ENCODE measurements at places on chromosomes 7 and 10.

DNA sequence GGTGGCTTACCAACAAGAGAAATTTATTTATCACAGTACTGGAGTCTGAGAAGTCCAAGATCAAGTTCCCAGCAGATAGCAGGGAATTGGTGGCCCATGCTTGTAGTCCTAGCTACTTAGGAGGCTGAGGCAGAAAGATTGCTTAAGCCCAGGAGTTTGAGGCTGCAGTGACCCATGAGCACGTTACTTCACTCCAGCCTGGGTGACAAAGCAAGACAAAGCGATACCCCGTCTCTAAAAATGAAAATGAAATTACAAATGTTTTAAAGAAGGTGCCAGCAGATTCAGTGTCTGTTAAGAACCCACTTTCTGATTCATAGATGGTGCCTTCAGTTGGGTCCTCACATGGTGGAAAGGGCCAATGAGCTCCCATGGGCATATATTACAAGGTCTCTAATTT lies 20.6 kb upstream of the ARHGAP12 start:
- DNase-seq = no peak

- no peak for DNase-seq
Measured at GRCh38 chr10:28930514-28931495, 253.5 kb downstream of the BAMBI start.

DNA sequence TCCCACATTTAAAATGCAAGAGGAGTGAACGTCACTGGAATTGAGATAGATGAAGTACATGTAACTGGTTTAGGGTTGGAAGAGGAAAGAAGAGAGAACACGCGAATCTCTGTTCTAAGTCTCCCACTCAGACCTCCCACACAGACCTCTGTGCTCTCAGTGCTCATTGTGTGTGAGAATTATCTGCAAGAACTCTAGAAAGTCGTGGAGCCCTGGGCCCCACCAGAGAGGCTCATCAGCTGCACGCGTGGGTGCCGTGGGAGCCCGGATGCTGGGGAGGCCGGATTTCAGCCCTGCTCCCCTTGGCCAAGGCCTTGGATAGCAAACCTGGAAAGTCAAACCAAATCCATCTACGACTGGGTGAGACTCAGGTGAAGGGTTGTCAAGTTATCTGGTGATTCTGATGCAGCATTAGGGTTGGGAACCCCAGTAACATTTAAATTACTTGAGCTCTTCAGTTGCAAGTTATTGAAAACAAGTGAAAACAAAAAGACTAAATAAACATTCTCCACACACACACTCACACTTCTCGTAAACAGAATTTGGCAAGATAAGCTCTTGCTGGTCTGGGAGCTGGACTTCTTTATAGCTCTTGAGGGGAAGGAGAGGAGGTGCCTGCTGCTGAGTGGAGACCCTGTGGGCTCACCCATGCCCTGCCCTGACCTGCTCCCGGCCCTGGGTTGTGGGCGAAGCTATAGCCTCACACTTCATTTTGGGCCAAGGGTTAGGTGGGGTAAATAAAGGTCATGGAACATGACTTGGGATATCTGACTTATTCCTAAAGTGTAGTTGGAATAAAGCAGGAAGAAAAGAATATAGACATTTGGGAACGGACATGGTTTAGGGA lies 250.3 kb downstream of the ADARB2 start:
- DNase-seq = no peak

DNA sequence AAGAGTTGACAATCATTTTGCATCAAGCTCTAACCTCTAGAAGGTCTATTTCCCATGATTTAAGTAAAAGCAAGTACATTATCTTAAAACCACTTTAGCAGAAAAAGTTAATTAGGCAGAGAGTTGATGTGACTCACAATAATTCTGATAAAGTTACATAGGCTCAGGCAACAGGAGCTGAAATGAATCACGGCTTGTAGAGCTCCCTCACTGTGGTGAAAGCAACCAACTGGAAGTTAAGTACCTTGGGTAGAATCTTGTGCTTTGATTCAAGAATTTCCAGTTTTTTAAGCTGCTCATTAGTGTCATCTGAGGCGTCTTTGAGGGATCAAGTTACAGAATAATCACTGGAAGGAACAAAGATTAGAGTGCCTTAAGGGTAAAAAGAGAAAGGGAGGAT lies 68.9 kb upstream of the NFE2L3 start:
- DNase-seq = no peak

GRCh38 chr10:47111329-47111862 lies 188.6 kb upstream of the GDF10 start:
- DNase-seq = no peak

DNA sequence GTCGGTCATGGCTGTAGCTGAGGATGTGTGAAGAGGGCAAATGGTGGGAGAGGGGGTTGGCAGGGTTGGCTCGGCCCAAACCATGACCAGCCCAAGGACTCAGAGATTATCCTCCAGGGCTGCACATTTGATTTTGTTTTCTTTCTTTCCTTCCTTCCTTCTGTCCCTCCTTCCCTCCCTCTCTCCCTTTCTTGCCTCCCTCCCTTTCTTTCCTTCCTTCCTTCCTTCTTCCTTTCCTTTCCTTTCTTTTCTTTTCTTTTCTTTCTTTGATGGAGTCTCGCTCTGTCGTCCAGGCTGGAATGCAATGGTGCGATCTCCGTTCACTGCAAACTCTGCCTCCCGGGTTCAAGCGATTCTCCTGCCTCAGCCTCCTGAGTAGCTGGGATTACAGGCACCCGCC lies 3.8 kb downstream of the SSC4D start:
- DNase-seq = no peak

GRCh38 chr10:14391342-14391741 lies 60.6 kb upstream of the FRMD4A start:
- no peak for DNase-seq

DNA sequence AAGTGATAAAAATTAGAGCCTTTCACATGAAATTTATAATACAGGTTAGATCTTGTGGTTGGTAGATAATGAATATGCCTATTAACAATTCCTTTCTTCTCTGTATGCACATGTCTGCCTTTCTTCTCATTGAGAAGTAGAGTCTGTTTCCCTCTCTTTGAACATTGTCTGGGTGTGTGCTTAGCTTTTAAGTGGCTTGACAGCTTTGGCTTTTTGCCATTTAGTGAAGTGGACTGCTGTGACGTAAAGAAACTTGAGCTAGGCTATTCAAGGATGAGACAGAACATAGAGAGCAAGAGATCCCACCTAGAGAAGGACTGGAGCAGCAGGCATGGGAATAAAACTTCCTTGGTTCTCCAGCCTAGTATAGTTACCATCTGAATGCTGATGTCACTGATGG lies 996.7 kb upstream of the CELF2 start:
- no peak for DNase-seq

GRCh38 chr10:77619964-77620703 lies 17.5 kb downstream of the KCNMA1 start:
- DNase-seq = no peak

All from left renal pelvis (tissue), 4 donors.